A549 treated with CpdA at 1 μM for 4 hours (cell line): ENCODE measurements at places on chromosomes 2 and 18. TPM values are rescaled to one million over a fixed set of nuclear protein-coding genes. Genes with fewer than 3 reads are reported as not detected.

SESTD1 gene
- total RNA-seq, result 14.3 to 28.3 TPM (median 21.7 TPM) in 5 replicates

GNAL gene
- 4.6 to 8.6 TPM (median 4.9 TPM) in 5 replicates for total RNA-seq

CD8B2 gene
- not detected in 5 replicates for total RNA-seq

SLC11A1 gene
- 0.24 to 0.63 TPM (median 0.35 TPM) in 5 replicates for total RNA-seq

CDK5R2 gene
- total RNA-seq, result 0.89 to 3.2 TPM (median 2.2 TPM) in 5 replicates

SERPINB12 gene
- not detected in 5 replicates for total RNA-seq

SIGLEC15 gene
- 0.08 to 0.09 TPM (median 0.09 TPM) in 4 of 5 replicates, not detected in the other for total RNA-seq

CYBRD1 gene
- 26.3 to 37.3 TPM (median 34.4 TPM) in 5 replicates for total RNA-seq

FEV gene
- 0.08 TPM in 1 of 5 replicates, not detected in the others for total RNA-seq

GPATCH11 gene
- 9.1 to 13.1 TPM (median 10.0 TPM) in 5 replicates for total RNA-seq

OSR1 gene
- total RNA-seq, result 4.6 to 9.8 TPM (median 5.4 TPM) in 5 replicates

ZNF892 gene
- total RNA-seq, result 0.39 to 0.59 TPM (median 0.49 TPM) in 4 of 5 replicates, not detected in the other

MAP3K19 gene
- total RNA-seq, result not detected in 5 replicates

DSEL gene
- 0.28 to 0.44 TPM (median 0.37 TPM) in 5 replicates for total RNA-seq

MARCO gene
- 0.09 to 0.11 TPM in 2 of 5 replicates, not detected in the others for total RNA-seq

ZNF521 gene
- total RNA-seq, result not detected in 5 replicates

CABLES1 gene
- total RNA-seq, result 11.1 to 12.6 TPM (median 12.3 TPM) in 5 replicates

HOXD1 gene
- 0.20 to 0.39 TPM (median 0.36 TPM) in 5 replicates for total RNA-seq

ATP6V1C2 gene
- 0.26 to 1.2 TPM (median 0.49 TPM) in 5 replicates for total RNA-seq

ALPG gene
- total RNA-seq, result 0.06 to 0.23 TPM (median 0.12 TPM) in 4 of 5 replicates, not detected in the other

GCG gene
- total RNA-seq, result not detected in 5 replicates

CHCHD5 gene
- 59.0 to 74.0 TPM (median 60.3 TPM) in 5 replicates for total RNA-seq

AGPS gene
- 34.8 to 52.7 TPM (median 48.4 TPM) in 5 replicates for total RNA-seq

CENPA gene
- 45.4 to 62.8 TPM (median 52.8 TPM) in 5 replicates for total RNA-seq

DYNC2LI1 gene
- 12.4 to 20.2 TPM (median 13.1 TPM) in 5 replicates for total RNA-seq

FBXO36 gene
- total RNA-seq, result 1.0 to 1.8 TPM (median 1.1 TPM) in 5 replicates

XDH gene
- 1.1 to 1.7 TPM (median 1.2 TPM) in 5 replicates for total RNA-seq

SERPINB3 gene
- total RNA-seq, result 0.09 to 0.26 TPM (median 0.17 TPM) in 4 of 5 replicates, not detected in the other

GALNT13 gene
- 7.7 to 11.9 TPM (median 10.2 TPM) in 5 replicates for total RNA-seq

EML6 gene
- total RNA-seq, result 1.0 to 2.4 TPM (median 1.2 TPM) in 5 replicates

TLX2 gene
- total RNA-seq, result 0.12 to 0.54 TPM (median 0.29 TPM) in 5 replicates

DNAJC5G gene
- total RNA-seq, result not detected in 5 replicates

SCN1A gene
- total RNA-seq, result not detected in 5 replicates

RGPD4 gene
- 0.06 to 0.07 TPM (median 0.06 TPM) in 4 of 5 replicates, not detected in the other for total RNA-seq

HAUS1 gene
- 34.6 to 59.5 TPM (median 37.5 TPM) in 5 replicates for total RNA-seq

TMEM169 gene
- 0.34 to 0.80 TPM (median 0.52 TPM) in 5 replicates for total RNA-seq

FN1 gene
- 143 to 233 TPM (median 162 TPM) in 5 replicates for total RNA-seq

DPP10 gene
- not detected in 5 replicates for total RNA-seq

CEP192 gene
- total RNA-seq, result 7.7 to 11.8 TPM (median 8.6 TPM) in 5 replicates

SCN3A gene
- total RNA-seq, result 0.02 to 0.04 TPM (median 0.02 TPM) in 3 of 5 replicates, not detected in the others

RNF125 gene
- 0.18 to 0.48 TPM (median 0.24 TPM) in 5 replicates for total RNA-seq

CAPN14 gene
- 0.02 to 0.06 TPM in 2 of 5 replicates, not detected in the others for total RNA-seq
